T-helper 1 cell (primary cell): ENCODE measurements at places on chromosomes 2 and 18.

DNA sequence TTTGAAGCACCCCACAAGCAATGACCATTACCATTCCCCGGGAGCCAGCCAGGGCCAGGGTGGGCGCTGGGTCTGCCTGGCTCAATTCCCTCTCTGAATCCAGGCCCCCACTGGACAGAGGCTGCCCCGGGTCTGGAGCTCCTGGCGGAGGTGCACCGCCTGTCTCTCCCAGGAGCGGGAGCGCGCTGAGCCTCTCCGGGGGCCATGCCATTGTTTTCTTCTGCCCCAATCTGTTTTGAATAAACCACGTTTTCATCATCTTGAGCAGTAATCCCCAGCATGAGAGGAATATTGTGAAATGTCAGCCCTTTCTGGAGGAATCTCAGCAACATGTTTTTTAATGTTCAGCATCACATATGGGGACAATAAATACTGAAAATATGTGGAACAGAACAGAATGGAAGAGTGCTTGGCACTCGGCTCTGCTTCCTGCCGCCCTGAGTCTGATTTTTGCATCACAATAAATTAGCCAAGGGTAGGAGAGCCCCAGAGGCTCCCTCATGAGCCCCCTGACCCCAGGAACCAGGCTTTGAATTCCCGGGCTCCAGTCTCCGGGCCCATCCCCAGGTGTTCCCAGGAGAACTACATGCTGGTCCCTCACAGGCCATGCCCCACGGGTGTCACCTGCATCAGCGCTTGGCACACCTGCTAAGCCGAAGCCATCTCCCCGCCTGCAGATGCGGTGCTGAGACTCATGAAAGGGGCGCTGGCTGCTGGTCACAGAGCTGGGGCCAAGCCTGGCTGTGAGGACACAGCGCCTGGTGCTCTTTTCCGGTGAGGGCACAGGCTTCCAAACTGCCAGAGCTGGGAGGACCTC lies 88.8 kb downstream of the INHBB start:
- no peak for DNase-seq

DNA sequence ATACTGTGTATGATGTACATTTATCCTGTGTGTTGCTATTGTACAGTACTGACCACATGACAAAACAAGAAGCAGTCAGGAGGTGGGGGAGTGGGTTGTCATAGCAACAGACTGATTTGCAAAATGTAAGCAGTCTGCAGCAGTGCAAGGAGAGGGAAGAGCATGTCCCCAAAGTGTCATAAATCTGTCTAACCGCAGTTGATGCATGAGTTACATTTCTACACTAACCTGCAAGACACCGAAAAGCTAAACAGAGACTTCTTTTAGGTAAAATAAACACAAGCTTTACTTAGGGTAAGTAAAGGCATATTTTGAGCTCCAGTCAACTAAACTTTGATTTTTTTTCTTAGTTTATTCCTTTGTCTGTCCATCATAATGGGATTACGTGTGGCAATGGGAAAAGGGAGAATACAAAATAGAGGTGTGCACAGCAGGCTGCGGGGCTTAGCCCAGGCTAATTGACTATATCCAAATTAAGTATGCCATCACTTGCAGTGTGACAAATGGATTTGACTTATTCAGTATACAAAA lies 134.5 kb downstream of the MEIS1 start:
- no peak for DNase-seq

- no peak for DNase-seq
Measured at GRCh38 chr2:240569523-240569997, 1.3 kb downstream of the RNPEPL1 start.

GRCh38 chr2:86632672-86633071 lies 9.0 kb upstream of the RNF103 start:
- no peak for DNase-seq
